Activated naive CD8-positive, alpha-beta T cell treated with anti-CD3 and anti-CD28 coated beads for 36 hours (primary cell): ENCODE measurements at places on chromosomes 11 and 22.

DNA sequence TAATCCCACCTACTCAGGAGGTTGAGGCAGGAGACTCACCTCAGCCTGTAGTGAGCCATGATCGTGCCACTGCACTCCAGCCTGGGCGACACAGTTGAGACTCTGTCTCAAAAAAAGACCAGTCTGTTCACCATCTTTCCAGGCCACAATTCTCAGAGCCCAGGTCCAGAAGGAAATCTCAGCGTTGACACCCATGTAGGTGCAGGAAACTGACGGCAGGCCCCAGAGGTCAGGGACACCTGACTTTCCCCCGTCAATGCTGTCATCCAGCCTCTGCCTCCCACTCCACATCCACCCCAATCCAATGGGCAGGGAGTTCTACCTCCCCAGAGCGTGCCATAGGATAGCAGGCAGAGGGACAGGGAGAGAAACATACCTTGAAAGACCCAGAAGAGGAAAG lies 5.9 kb upstream of the GRK2 start:
- no peak for DNase-seq

DNA sequence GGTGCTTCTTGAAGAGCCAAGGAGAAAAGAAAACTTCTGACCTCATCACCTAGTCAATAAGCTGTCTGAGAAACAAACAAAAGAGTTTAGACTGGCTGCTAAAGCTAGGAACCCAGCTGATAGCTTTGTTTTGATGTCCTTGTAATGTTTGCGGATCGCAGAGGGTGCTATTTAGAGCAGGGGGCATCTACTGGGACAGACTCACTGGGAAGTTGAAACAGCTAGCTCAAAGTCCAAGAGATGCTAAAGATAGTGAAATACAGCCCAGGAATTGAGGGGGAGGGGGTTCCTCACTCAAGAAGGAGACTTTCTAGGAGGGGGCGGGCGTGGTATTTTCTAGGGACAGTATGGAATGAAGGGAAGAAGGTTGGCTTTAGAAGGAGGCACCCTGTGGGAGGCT lies 18.9 kb downstream of the ZBTB16 start:
- DNase-seq: no peak

- DNase-seq: no peak
These were observed 1.5 kb upstream of the CCDC90B start for GRCh38 chr11:83287631-83288030.

- no peak for DNase-seq
These were observed 47.2 kb downstream of the MRGPRX2 start for GRCh38 chr11:19013181-19013857.

- DNase-seq: no peak
These were observed 133.0 kb downstream of the ATG16L2 start for GRCh38 chr11:72947229-72947628.

DNA sequence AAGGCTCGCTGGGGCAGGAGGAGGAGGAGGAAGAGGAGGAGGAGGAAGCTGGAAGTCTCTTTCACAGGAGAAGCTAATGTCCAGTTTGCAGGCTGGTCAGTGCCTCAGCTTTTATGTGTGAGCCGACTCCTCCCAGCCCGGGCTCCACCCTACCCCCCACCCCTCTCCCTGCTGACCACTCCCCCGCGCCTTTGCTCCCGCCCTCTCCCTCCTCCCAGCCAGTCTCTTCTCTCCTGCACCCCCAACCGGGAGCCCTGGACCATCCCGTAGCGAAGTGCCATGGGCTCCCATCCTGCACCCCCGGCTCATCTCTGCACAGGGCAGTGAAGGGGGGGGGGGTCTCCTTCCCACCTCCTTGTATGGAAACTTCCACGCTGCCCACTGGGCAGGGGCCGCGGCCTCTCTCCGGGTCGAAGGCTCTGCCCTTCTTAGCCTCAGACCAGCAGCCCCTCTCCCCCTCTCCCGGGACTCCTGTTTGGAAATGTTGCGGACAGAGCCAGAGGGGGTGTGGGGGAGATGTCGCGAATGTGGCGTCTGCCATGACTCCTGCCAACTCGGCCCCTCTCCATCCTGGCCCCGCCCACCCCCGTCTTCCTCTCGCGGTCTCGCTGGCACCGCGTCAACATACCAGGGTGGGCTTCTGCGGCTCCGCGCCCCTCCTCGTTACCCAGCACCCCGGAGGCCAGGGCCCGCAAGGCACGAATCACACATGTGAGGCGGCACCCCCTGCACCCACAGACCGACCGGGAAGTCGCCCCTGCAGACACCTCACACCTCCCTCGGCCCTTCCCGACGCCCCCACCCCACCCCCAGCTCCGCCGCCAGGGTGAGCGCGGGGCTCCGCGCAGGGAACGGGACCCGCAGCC lies 1.8 kb downstream of the IGF2 start:
- no peak for DNase-seq

- no peak for DNase-seq
These were observed 13.5 kb downstream of the SPTBN2 start for GRCh38 chr11:66715346-66716085.

DNA sequence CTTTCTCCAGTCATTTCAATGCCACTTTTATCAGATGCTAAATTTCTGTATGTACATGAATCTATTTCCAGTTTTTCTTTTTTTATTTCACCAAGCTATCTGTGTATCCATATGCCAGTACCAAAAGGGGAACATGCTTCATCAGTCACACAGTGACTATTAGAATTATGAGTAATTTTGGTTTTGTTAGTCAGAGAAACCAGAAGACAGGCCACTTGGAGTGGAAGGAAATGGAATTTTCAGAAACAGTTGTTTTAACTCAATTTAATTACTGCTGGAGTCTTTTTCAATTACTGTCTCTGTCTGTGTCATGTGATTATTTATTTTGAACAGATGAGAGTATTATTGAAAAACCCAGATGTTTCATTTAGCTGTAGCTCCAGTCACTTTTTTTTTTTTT lies 84.6 kb upstream of the ANO3 start:
- no peak for DNase-seq

- no peak for DNase-seq
These were observed 684 bp downstream of the MRGPRX2 start for GRCh38 chr11:19059833-19060232.

DNA sequence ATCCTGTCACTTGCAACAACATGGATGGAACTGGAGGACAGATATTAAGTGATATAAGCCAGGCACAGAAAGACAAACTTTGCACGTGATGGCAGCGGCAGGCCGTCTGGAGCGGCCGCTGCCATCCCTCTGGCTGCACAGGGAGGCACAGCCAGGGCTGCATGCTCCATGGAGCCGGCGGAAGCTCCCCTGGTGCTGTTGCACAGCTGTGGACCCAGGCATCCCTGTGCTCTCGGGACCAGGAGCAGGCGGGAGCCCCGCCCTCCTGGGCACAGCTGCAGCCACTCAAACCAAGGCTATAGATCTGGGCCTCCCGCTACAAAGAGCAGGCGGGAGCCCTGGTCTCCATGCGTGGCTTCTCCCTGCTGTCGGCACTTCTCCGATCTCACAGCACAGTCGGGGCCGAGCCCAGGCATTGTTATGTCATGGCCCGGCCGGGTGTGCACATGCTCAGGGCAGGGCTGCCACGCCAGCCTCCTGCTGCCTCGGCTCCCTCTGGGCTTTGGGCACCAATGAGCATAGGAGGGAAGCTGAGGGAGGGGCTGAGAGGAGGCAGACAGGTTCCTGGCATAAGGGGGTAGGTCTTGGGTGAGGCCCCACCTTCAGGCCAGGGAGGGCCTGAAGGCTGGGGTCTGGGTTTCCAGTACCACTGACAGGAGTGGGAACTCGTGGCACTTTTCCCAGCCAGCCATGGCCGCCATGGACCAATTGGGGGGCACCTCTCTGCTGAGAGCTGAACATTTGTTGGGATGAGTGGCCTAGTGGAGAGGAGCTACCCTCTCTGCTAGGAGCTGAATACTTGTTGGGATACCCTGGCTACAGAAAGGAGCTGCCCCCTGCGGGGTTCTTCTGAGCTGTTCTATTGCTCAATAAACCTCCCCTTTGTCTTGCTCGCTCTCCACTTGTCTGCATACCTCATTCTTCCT lies 16.7 kb downstream of the RRP8 start:
- DNase-seq: no peak
